ENCODE measurements at places on chromosomes 1 and 21. TPM values are rescaled to one million over a fixed set of nuclear protein-coding genes. Genes with fewer than 3 reads are reported as not detected.

Gene CXADR
- total RNA-seq = 57.9 TPM

Gene GPX7
- 96.0 TPM for total RNA-seq

Gene LCE1C
- not detected for total RNA-seq

Gene WDR64
- 1.3 TPM for total RNA-seq

Gene GPA33
- not detected for total RNA-seq

Gene RBM11
- total RNA-seq = 4.1 TPM

Gene CD1E
- total RNA-seq = not detected

Gene VWA5B1
- 1.1 TPM for total RNA-seq

Gene CELA2B
- total RNA-seq = not detected

Gene GOLT1A
- not detected for total RNA-seq

Gene HES5
- total RNA-seq = 65.1 TPM

Gene RHEX
- 1.6 TPM for total RNA-seq

Gene PGLYRP4
- 0.27 TPM for total RNA-seq

Gene TDRD5
- 0.99 TPM for total RNA-seq

Gene KRTAP20-3
- not detected for total RNA-seq

Gene IFT25
- total RNA-seq = 37.8 TPM

Gene PSMB4
- total RNA-seq = 169 TPM

Gene OLFML3
- 89.9 TPM for total RNA-seq

Gene CHI3L1
- 6.3 TPM for total RNA-seq

Gene VTCN1
- 6.0 TPM for total RNA-seq
